Muscle of arm (tissue), 14 donors: ENCODE measurements at places on chromosomes 3 and 15. TPM values are rescaled to one million over a fixed set of nuclear protein-coding genes. Genes with fewer than 3 reads are reported as not detected.
A peak's percentile ranks its signal among the peaks of the same experiment; 100 is the strongest.

FOXL2 gene
- polyA plus RNA-seq = not detected

ARRDC4 gene
- polyA plus RNA-seq = 22.8 TPM

SNRPA1 gene
- 40.6 TPM for polyA plus RNA-seq

SLC24A5 gene
- 2.2 TPM for polyA plus RNA-seq

DNA sequence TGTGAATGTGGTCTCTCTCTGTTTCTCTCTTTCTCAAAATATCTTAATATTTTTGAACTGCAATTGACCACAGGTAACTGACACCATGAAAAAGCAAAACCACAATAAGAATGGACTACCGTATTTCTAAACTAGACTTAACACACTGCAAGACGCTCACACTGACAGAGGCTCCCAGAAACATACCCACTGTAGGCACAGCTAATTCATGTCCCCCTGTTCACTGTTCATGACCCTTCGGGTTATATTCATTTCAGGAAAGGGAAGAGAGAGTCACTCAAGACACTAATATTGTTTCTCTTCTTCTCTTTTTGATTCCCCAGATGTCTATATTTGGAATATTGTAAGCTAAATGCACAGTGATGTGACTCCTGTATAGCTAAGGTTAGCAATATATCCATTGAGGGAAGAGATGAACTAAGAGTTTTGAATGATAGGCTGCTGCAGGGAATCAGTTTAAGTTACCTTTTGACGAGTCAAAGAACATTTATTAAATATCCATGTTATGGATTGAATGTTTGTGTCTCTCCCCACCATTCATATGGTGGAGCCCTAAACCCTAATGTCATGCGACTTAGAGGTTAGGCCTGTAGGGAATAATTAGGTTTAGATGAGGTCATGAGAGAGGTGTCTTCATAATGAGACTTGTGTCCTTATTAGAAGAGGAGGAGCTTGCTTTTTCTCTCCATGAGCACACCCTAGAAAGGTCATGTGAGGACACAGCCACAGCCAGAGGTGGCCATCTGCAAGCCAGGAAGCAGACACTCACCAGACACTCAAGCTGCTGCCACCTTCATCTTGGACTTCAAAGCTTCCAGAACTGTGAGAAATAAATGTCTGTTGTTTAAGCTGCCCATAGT is 216.6 kb upstream of the GRM7 start:
- DNase-seq = no peak

DNA sequence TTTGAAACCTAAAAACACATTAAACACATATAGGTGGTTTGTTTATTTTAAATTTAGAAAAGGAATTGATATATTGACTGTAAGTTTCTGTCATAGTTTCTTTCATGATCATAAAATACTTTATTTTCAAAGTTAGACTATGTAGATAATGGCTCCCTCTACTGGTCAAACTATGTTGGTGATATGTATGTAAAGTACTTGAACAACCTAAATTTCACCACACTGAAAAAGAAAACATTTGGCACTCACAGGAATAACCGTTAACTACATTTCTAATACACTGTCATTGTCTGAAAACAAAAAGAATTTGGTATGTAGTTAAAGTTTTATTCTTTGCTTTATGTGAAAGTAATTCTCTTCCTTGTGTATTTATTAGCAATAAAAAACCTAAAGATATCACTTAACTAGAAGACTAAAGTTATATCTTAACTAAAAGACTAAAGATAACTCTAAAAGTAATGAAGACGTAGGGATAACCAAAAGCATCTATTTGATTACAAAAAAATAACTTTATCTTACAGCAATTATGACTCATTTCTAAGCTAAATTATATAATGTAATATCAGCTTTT is 427.5 kb downstream of the VGLL3 start:
- peak; percentile 20 for DNase-seq

- DNase-seq = no peak
These were observed 157.8 kb downstream of the MECOM start for GRCh38 chr3:169505577-169506230.

- DNase-seq = peak; percentile 84
These were observed 26.6 kb upstream of the RASA2 start for GRCh38 chr3:141460097-141460704.

DNA sequence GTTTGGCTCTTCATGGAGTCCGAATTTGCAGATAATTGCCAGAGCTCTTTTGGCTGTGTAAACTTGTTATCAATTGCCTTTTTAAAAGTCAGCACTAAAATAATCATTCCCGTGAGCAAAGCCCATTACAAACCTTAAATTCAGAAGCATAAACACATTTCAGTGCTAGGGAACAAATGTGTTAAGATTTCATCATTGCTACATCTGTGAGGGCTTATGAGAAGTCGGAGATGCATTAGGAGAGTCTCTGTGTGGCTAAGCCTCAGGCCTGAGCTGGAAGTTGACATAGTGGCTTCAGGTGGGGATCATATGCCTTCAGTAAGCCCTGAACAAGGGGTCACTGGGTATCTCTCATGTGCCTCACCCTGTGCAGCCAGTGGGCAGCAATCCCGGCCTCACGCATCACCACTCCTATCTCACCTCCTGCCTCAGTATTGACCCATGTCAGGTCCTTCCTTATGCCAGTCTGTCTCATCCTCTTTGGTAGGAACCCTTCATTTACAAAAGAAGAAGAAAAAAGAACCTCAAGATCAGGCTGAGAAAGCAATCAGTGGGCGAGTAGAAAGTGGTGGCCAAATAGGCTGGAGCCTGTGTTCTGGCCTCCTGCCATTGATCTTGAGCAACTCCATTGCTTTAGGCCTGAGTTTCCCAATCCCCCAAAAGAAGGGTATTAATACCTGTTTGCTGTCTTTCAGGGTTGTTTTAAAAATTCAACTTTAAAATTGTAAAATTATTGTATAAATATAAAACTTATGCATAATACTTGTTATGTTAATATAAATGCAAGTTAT is 233.5 kb downstream of the IL20RB start:
- DNase-seq = no peak

- DNase-seq = no peak
These were observed 9.0 kb downstream of the PLCL2 start for GRCh38 chr3:16893618-16894200.
